ENCODE measurements at places on chromosomes 3 and 15.

DNA sequence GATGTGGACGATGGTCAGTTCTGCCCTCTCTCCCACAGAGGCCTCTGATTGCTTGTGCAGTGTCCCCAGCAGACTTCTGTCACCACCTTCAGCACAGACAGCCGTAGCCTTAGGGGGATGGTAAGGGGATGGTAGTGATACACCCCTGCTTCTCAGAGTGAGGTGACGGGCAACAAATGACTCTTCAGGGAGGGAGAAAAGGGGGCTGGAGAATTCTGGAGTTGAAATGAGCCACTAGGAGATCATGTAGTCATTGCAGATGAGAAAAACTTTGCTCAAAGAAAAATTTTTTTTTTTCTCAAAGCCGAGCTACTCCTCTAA is 29.6 kb upstream of the TIMP4 start:
- DNase-seq = no peak

DNA sequence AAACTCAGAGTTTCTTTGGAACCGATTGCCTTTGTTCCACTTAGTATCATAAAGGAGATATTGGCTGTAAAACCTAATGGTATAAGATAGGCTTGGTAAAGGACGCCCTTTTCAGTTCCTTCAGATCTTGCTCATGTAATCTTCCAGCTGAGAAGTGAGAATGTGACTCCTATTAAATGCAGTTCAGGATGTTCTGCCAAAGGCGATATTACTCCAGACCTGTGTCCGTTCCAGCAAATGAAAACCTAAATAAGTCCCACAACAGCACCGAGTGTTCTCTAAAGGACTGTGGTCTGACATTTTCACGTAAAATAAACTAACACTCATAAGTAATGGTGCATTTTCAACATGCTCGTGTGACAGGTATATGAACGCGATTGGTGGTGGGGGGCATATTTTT is 276.2 kb downstream of the FEZF2 start:
- DNase-seq = peak; percentile 24

DNA sequence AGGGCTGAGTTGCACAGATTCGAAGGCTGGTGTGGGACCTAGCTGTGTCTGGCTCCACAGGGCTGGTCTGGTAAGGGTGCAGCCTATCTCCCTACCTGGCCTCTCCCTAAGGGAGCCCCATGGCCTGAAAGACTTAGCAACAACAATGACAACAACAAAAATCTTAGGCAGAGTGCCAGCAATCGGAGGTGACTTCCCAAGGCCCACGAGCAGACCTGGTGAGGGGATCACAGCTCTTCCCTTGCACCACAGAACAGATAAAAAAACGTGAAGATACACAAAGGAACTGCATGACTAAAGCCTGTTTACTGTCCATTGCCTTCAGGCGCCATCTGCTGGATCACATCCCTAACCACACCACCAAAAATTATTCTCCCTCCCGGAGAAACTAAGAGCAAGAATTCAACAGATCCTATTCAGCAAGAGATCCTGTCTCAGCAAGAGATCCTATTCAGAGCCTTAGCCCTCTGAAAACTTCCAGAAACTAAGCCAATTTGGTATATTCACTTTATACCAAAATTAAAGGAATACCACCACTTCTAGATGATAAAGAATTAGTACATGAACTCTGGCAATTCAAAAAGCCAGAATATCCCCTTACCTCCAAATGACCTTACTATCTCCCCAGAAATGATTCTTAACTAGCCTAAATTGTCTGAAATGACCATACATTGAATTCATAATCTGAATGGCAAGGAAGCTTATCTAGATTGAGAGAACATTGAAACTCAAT is 24.1 kb upstream of the OR5K4 start:
- peak; percentile 4 for DNase-seq

DNA sequence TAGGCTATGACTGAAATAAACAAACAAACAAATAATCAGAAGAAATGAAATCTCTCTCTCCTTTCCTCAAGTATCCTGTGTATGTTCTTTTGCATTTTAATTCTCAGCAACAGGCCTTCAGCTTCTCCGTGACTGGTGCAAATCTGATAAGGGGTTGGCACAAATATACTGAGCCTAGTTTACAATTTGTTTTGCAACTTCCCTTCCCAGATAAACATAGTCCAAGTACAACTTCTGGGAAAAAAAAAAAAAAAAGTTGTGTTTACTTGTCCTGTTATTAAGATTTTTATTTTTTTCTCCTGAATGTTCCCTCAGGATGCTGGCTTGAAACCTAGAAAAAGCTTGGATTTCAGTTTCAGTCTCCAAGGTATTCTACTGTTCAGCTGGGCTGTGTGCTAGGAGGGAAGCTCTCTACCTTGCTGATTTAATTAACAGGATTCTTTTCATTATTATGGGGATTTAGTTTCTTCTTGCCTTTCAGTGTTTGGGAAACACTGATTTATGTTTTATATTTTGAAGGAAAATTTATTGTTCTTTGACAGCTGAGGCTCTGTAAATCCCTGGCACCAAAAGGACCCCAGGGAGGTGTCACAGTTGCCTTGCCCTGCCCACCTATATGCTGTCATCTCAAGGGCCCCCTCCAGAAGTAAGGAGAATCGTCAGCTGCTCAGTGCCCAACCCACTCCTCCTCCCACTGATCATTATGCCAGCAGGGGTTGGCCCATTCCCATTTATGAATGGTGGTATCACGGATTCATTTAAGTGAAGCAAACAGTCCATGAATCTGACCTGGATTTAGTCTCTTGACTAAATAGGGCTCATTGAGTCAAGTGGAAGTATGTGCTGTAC is 185.2 kb downstream of the MEIS2 start:
- no peak for DNase-seq

- DNase-seq = peak; percentile 98
Observed at GRCh38 chr3:100928638-100929428, 64.4 kb downstream of the ABI3BP start.

GRCh38 chr3:130831719-130832400 is 62.0 kb upstream of the ATP2C1 start:
- DNase-seq = no peak

DNA sequence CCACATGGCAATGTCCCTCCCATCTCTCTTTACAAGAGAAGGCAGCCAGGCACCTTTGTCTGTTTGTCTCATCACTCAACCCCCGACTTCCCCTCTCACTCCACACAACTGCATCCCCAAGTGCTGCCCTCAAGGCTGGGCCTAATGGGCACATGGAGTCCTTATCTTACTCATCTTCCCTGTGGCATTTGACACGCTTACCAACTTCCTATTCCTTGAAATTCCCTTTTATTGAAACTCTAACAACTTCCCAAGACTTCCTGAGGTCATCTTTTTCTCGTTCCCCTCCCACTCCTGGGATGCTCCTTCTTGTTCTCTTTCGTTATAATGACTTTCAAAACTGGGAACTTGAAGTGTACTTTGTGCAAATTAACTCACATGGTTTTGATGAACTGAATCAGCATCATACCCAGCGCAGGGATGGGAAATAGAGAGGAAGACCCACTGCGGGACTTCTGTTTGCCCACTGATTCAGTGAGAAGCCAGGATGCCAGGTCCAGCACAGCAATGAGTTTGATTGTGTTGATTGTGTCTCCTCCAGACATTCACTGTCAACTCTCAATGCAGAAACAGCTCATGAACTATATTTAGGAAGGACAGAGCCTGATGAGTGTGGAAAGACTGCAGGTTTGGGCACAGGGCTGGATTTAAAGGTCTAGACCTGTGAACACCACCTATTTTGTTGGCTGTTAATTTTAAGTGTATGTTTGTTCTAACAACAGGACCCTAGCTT is 104.7 kb upstream of the TNIK start:
- no peak for DNase-seq

GRCh38 chr3:12954891-12955650 is 113.7 kb upstream of the RPL32 start:
- DNase-seq = no peak

GRCh38 chr3:161336661-161337060 is 34.7 kb downstream of the SPTSSB start:
- DNase-seq = no peak

GRCh38 chr15:52558196-52558595 is 10.6 kb downstream of the ARPP19 start:
- DNase-seq = peak; percentile 29

- DNase-seq = no peak
Observed at GRCh38 chr3:141663993-141664392, 74.1 kb upstream of the RNF7 start.

- DNase-seq = no peak
Observed at GRCh38 chr3:13873818-13874217, 6.1 kb downstream of the WNT7A start.

DNA sequence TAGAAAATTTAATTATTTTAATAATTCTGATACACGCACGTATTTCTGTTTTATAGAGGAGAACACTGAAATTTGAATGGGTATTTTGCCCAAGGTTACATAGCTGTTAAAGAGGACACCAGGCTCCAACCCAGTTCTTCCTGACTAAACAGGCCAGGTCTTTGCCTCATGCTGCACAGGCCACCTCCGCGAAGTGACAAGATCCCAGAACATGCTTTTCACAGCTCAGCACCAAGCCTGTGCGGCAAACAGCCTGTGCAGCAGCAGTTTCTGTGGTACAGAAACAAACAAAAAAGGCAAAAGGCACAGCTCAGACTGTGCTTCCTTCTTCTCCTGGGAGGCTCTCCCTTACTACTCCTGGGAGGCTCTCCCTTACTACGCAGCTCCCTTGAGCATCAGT is 6.5 kb downstream of the FOXL2 start:
- DNase-seq = no peak

DNA sequence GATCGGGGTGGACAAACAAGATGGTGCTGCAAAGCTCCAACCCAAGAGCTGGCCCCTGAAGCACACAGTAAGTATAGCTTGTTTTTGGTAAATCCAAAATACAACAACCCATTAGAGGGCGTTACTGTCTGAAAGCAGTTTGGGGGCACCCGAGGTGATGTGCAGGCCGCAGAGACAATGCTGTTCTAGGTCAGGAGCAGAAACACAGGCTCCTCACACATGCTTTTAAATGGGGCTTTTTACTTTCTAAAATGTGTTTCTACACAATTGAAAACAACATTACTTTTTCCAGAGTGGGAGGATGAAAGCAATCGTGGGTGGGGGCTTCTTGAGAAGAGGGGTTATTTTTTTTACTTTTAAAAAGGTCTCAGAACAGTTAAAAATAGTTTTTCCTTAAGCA is 1029.3 kb upstream of the CFAP20DC start:
- DNase-seq = no peak

- DNase-seq = peak; percentile 68
Observed at GRCh38 chr15:31471731-31472430, 145.2 kb downstream of the KLF13 start.

DNA sequence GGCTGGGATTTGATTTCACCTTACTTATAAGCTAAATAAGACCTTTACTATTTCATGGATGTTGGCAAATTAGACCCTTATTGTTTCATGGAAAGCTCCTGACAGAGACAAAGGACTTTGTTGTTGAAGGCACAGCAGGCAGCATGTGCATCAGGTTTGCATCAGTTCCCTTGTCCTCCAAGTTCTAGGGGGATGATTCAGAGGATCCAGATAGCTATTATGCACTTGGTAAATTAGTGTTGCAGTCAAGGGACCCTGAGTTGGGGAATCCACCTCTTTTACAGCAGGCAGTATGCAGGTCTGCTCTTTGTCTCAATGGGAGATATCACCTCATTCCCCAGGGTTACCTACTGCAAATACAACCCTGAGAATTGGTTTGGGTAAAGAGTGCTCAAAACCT is 131.4 kb upstream of the IGSF10 start:
- DNase-seq = no peak

DNA sequence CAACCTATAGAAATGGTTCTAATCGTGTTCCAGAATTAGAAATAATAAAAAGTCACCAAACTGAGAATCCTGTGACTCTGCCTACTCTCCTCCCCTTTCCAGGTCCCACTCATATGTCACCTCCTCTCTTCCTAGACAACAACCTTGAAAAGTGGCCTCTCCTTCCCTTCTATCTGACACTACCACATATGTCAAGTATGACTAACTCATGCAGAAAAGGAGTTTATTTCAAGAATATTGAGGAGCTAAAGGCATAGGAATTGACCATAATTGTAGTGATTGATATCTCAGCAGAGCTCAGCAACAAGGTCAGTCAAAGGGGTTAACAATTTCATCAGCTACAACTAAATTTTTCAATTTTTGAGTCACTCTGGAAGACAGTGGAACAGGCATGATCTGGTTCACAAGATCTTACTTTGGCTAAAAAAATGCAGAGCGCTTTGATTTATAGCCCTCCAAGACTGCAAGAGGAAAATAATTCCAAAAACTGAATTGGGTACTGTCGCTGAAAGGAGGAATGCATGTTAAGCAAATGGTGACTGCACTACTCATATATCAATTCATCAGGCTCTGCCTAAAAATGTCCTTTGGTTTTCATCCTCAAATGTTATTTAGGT is 160.6 kb upstream of the ARHGEF26 start:
- no peak for DNase-seq

DNA sequence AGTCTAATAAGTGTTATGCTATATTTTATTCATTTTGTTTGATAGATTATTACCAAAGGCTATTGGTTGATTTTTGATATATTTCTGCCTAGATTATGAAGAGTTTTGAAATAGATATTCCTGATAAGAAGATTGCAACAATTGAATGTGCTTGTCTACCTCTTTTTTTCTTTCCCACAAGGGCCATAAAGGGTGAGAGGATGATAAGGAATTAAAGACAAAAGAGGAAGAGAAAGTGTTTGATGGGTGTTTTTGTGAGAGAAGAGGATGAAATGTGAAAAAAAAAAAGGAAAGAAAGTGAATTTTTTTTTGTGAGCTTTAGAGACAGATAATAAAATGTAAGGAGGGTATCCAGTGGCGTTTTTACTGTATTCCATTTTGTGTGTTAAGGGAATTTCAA is 244.4 kb downstream of the CHST2 start:
- DNase-seq = no peak

GRCh38 chr15:77541421-77542181 is 91.1 kb downstream of the LINGO1 start:
- no peak for DNase-seq

DNA sequence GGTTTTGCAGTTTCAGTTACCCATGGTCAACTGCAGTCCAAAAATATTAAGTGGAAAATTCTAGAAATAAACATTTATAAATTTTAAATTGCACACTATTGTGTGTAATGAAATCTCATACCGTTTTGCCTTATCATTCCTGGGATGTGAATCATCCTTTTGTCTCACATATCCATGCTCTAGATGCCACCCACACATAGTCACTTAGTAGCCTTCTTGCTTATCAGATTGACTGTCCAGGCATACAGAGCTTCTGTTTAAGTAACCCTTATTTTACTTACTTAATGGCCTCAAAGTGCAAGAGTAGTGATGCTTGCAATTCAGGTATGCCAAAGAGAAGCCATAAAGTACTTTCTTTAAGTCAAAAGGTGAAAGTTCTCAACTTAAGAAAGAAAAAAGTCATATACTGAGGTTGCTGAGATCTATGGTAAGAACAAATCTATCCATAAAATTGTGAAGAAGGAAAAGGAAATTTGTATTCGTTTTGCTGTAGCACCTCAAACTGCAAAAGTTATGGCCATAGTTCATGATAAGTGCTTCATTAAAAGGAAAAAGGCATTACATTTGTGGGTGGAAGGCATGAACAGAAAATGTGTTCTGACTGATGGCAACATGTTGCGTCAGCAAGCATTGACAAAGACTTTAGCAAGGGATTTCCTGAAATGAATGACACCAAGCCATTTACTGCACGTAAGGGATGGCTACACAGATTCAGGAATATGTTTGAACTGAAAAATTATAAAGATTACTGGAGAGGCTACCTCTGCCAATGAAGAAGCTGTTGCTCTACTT is 43.8 kb downstream of the SPATA16 start:
- no peak for DNase-seq

Measured in skeletal muscle cell (primary cell).